ENCODE measurements at places on chromosomes 12 and 14.

GRCh38 chr12:86551146-86551571 lies 295.0 kb upstream of the MGAT4C start:
- peak; percentile 5 for DNase-seq

DNA sequence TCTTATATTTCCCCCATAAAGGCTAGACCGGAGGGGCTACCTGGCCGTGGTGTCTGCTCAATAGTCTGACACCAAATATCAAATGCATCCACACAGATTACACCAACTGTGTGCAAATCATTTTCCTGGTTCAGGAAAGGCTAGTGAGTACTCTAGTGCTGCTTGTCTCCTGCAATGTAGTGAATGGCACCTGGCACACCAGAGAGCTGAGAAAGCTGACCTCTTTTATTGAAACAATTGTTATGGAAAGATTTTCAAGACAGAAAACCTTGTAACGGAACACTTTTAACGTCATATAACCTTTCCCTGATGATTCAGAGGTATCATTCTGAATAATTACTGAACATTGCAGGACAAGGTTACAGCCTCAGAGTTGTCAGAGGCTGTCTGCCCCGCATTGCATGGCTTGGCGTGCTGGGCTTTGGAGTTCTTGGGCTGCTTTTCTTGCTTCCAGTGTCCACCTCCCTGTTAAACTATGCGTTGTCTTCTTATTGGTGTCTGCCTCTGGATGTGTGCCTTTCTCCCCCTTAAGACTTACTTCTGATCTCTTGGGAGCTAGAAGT lies 40.7 kb upstream of the HDAC7 start:
- no peak for DNase-seq

- DNase-seq: no peak
These were observed 1.8 kb downstream of the PXMP2 start for GRCh38 chr12:132689227-132689626.

DNA sequence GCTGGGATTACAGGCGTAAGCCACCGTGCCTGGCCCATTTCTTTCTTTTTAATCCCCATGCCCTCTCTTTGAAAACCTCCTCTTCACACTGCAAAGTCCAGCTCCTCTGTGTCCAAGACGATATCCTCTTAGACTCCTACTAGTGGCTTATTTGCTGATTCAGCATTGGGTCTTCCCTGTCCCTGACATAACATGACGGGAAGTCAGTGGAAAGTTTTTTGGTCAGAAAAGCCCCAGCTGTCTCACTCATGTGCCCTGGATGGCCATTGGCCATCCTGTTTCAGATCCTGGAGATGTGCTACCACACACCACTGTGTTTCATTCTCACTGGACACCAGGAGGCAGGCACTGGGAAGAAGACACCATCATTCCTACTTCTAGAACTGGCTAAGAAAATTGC lies 102.6 kb upstream of the MED13L start:
- no peak for DNase-seq

- DNase-seq: no peak
These were observed 93.4 kb upstream of the TMEM233 start for GRCh38 chr12:119500209-119500608.

GRCh38 chr14:102777711-102778337 lies 575 bp downstream of the TRAF3 start:
- DNase-seq: peak; percentile 74

GRCh38 chr14:97921296-97921695 lies 1124.1 kb downstream of the VRK1 start:
- no peak for DNase-seq

GRCh38 chr14:103606963-103607668 lies 21.9 kb upstream of the KLC1 start:
- peak; percentile 85 for DNase-seq

- peak; percentile 46 for DNase-seq
These were observed 17.7 kb downstream of the NGDN start for GRCh38 chr14:23487216-23487615.

- peak; percentile 84 for DNase-seq
These were observed 72.4 kb upstream of the USP44 start for GRCh38 chr12:95623554-95624170.

DNA sequence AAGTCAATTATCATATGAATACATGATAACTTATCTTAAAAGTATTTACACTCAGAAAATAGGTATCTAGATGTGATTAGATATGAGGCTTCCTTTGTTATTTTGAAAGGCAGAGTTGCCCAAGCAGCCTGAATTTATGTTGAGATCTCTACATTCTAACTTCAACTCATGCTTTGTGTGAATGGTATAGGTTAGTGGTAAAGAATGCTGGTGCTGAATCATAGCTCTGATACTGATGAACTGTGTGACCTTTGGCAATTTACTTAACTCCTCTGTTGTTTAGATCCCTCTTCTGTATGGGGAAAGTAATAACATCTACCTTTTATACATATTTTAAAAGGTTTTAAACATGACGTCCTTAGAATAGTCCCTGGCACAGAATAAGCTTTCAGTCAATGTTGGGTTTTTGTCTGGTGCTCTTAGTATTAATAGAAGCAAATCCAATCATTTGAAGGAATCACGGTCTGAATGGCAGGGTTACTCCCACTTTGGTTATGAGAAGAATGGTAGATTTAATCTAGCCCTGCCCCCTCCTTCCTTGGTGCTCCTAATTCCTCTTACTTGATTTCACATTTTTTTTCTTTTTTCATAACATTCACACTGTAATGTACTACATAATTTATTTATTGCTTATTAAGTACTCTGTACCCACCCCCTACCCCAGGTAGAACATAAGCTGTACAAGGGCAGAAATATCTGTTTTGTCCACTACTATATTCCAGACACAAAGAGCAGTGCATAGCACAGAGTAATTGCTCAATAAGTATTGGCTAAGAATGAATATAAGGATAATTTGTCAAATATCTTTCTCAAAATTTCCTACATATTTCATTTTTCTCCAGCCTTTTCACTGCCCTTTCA lies 203.3 kb upstream of the KRR1 start:
- no peak for DNase-seq

DNA sequence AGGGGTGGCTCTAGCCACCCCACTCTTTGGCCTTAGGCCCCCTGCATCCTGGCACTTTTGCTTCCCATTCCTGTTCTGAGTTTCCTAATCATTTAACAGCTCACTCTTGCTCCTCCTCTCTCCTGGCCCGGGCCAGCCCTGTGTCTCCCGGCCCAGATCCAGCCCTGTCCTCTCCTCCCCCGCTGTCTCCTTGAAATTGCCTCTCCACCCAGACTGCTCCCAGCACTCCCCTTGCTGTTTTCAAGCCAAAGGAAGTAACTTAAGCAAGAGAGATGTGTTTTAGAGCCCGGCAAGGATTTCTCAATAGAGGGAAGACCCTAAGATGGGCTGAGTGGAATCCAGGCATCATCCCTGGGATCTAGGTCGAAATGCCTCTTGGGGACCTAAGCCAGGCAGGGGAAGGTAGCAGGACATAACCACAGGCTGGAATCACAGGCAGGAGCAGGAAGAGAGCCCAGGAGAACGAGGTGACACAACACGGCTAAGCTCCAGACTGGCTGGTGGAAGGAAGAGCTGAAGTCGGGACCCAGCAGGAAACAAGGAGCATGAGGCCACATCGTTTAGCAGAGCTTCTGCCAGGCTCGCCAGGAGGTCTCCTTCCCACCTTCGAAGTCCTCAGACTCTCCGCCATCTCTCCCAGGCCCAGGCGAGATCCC lies 2.0 kb upstream of the LRP1-AS start:
- no peak for DNase-seq

GRCh38 chr14:92704821-92705220 lies 43.6 kb downstream of the LGMN start:
- no peak for DNase-seq

- DNase-seq: peak; percentile 46
These were observed 1037.8 kb downstream of the TMEM121 start for GRCh38 chr14:106564058-106564643.

- DNase-seq: no peak
These were observed 18.6 kb downstream of the PSMC1 start for GRCh38 chr14:90274808-90275457.

DNA sequence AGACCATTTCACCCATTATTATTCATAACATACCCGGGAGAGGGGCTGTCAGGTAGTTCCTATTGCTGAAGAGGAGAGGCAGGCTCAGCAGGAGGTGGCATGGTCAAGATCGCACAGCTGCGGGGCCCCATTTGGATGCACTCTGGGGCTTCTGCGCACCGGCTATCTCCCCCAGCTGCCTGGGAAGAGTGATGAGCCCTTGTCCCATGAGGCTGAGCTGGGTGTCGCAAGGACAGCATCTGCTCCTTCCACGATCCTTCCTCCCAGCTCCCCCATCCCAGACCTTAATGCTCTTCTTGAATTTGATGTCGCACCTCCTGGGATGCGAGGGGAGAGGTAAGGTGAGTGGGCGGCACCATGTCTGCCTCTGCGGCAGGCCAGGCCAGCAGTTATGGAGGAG lies 62.6 kb downstream of the SLC24A4 start:
- DNase-seq: no peak

DNA sequence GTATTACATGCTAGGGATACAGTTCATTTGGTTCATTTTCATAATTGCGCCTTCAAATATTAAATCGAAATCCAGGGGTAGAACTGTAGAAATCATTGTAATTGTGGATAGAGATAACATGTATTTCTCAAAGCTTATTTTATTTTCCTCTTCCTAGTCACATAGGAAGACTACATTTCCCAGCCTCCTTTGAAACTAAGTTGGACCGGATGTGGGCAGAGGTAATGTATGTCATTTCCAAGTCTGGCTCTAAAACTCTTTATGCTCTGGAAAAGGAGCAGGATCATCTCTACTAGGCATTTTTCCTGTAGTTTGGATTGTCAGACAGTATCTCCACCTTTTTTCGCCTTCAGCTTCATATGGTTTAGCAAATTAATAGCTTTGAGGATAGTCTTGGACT lies 70.1 kb upstream of the CRY1 start:
- DNase-seq: no peak

DNA sequence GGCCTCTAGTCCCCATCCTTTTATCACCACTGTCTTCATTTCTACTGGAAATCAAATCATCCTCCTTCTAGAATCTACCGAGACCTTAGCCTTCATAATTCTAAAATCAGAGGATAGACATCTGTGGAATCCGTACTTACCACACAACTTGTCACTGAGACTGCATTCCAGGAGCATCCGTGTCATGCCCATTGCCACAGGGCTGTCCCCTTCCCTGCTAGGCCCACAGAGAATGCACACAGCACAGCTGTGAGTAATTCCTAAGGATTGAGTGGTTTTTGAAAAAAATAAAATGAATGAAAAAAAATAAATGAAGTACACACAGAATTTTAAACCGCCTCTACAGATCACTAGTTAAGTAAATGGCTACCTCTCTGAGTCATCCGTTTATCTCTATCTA lies 21.0 kb upstream of the MAGOHB start:
- no peak for DNase-seq

- DNase-seq: no peak
These were observed 101.7 kb downstream of the TMTC1 start for GRCh38 chr12:29682088-29682487.

DNA sequence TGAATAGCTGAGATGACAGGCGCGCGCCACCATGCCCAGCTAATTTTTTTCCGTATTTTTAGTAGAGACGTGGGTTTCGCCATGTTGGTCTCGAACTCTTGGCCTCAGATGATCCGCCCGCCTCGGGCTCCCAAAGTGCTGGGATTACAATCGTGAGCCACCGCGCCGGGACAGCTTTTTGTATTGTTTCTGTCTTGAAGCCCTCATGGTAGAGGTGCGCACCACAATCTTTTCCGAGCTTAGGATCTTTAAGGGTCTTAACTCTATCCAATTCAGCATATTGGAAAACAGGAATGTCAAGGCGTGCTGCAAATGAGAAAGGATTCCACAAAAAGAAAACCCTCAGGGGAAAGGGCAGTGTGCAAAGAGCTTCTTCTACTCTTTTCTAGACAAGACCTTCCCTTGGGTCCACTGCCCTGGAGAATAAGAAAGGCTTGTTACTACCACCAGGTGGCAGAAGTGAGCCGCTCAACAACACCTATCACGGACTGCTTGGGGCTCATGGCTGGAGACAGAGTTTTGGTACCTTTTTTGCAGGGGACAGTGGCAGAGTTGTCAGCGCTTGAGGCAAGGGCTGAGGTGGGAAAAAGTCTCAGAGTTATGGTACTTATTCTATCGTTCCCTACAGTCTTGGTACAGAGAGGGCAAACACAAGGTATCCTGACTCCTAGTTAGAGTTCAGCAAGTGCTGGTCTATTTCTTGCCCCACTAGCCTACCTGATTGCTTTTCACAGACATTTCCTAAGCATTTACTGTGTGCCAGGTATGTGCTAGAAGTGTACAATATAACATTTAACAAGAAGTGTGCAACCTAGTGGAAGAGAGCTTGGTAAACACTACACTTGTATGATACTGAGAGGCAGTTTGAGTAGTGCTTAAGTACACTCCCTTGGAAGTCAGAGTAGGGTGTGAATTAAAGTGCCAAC lies 16.4 kb upstream of the SP7 start:
- peak; percentile 79 for DNase-seq

DNA sequence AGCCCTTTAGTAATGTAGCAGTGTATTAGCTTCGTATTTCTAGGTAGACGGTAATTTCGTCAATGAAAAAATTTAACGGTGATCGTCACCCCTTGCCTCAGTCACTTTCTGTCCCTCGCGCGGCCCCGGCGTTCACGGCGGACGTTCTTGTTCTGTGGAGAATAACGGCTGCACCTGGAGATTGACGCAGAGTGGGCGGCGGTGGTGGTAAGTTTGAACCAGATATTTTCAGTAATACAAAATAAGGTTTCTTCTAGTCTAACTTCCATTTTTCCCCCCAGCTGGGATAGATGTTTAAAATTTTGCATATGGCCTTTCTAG lies 341 bp downstream of the ZNF10 start:
- DNase-seq: peak; percentile 32

DNA sequence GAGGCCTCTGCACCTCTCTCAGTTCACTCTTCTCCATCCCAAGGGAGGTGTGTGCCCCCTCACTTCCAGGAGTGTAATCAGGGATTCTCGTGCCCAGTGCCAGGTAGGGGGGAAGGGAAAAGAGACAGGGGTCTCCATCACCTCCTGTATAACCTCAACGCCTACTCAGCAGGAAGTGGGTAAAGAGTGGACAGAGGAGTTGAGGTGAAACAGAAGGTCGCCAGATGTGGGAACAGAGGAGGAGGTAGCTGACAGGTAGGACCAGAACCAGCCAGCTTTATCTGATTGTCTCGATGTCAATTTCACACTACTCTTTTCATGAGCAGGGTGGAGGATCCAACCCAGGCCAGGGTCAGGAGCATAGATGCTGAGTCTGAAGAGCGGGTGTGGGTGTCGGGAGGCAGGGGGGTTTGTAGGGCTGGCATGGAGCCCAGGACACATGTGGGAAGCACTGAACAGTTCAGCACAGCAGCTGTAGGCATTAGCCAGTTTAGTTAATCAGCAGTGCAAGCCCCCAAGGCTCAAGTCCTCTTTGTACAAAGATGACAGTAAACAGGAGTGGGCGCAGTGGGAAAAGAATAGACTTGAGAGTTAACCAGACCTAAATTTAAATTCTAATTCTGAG lies 213.5 kb downstream of the PELI2 start:
- no peak for DNase-seq

- no peak for DNase-seq
These were observed 345.6 kb downstream of the SLC16A7 start for GRCh38 chr12:59941461-59941860.

- no peak for DNase-seq
These were observed 128.3 kb downstream of the ST8SIA1 start for GRCh38 chr12:22206111-22206728.

GRCh38 chr12:31369712-31370521 lies 44.0 kb upstream of the SINHCAF start:
- DNase-seq: no peak

Measured in D341Med (cell line).